ENCODE measurements at places on chromosomes 5 and 9. TPM values are rescaled to one million over a fixed set of nuclear protein-coding genes. Genes with fewer than 3 reads are reported as not detected.
A peak's percentile ranks its signal among the peaks of the same experiment; 100 is the strongest.

EFNA5 gene
- total RNA-seq, result not detected

GRCh38 chr5:90802474-90803317 is 244.1 kb downstream of the ADGRV1 start:
- peaks cover 5% of the 10 kb centered on the region for H3K4me1 ChIP-seq
- H3K4me3 ChIP-seq, result no peak overlapping the region
- ATAC-seq, result no peak
- H3K27ac ChIP-seq, result no peak overlapping the region
- peaks cover 3% of the 10 kb centered on the region for H3K27me3 ChIP-seq

GAS1 gene
- total RNA-seq, result not detected

DDX41 gene
- total RNA-seq, result 149 TPM

- ATAC-seq, result no peak
- no peaks in the 10 kb centered on the region for H3K36me3 ChIP-seq
- H3K4me1 ChIP-seq, result no peaks in the 10 kb centered on the region
Measured at GRCh38 chr9:109579191-109579948, 81.3 kb upstream of the PTPN3 start.

KIF27 gene
- total RNA-seq, result 2.6 TPM

SPINK4 gene
- total RNA-seq, result not detected

DNA sequence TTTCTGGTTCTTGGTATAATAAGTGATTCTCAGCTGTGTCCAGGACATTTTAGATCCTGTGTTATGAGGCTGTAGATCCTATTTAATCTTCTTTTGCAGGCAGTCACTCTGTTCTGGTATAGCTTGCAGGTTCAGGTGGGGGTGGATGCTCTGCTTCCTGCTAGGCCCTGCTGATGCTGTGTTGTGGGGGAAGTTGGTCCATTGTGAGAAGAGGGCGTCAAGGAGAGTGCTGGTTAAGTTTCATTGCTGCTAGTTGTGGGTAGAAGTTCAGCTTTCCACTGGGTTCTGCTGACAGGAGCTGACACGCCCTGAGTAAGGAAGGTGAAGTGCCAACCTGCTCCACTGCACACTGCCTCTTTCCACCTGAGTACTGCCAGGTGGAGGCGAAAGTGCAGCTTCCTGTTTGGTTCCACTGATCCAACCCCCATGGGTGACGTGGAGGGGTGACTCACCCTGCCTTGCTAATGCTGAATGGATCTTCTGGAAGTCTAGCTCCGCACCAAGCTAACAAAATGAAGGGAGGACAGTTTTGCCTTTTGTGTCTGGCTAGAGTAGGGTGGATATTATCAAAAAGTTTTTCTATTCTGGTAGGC is 16.3 kb downstream of the NMRK1 start:
- no peaks in the 10 kb centered on the region for H3K27me3 ChIP-seq
- peak overlapping the region; percentile 73 for H3K4me3 ChIP-seq
- peaks cover 11% of the 10 kb centered on the region for H3K4me1 ChIP-seq
- peaks cover 83% of the 10 kb centered on the region for H3K36me3 ChIP-seq
- peak overlapping the region; percentile 93 for H3K27ac ChIP-seq

DNA sequence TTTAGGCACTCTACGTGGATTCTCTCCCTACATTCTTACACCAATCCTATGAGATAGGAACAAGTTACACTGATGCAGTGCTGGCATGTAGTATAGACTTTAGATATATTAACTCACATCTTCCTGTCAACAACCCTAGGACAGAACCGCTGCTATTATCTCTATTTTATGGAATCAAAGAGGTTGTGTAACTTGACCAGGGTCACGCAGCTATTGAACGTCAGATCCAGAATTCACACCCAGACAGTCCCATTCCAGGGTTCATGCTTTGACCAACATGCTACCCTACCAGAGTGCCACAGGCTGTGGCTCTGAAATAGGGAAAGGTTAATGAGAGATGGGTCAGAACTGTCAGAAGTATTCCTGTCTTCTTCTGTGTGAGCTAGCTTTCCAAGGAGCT is 9.6 kb downstream of the FGF1 start:
- H3K36me3 ChIP-seq, result no peaks in the 10 kb centered on the region
- H3K27me3 ChIP-seq, result peaks cover 4% of the 10 kb centered on the region
- no peak overlapping the region for H3K4me3 ChIP-seq
- H3K4me1 ChIP-seq, result no peaks in the 10 kb centered on the region
